MV-4-11 (cell line): ENCODE measurements at places on chromosomes 4 and X.

GRCh38 chr4:575281-576141 lies 584 bp downstream of the TMEM271 start:
- no peak for DNase-seq

GRCh38 chrX:148381603-148382002 lies 118.8 kb upstream of the AFF2 start:
- no peak for DNase-seq

- no peak for DNase-seq
These were observed 45.0 kb downstream of the SMC1A start for GRCh38 chrX:53377464-53377863.

DNA sequence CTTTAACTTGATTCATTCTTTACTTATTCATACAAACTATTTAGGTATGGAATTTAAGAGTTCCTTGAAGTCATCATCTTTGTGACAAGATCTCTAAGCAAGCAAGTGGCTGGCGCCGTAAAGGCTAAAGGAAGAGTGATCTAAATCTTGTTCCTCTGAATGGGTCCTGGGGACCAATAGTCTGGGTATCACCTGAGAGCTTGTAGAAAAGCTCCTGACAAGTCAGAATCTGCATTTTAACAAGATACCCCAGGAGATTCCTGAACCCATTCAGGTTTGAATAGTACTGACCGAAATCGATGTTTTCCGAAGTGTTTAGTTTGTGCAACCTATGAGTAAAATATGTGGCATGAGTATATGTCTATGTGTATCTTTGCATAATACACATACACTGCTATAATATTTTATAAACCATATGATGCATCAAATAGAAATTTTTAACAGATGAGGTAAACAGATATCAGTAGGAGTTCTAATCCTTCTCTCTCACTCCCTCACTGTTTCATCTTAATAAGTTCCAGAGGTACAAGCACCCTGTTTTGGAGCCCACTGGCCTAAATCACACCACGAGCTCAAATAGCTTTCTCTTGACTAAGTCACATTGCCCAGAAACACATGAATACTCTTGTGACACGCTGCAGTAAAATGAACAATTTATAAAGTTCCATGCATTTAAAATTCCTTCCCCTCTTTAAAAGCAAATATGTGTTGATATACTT lies 170.0 kb downstream of the RELL1 start:
- DNase-seq: no peak

GRCh38 chr4:7813674-7814073 lies 126.0 kb downstream of the AFAP1 start:
- no peak for DNase-seq

DNA sequence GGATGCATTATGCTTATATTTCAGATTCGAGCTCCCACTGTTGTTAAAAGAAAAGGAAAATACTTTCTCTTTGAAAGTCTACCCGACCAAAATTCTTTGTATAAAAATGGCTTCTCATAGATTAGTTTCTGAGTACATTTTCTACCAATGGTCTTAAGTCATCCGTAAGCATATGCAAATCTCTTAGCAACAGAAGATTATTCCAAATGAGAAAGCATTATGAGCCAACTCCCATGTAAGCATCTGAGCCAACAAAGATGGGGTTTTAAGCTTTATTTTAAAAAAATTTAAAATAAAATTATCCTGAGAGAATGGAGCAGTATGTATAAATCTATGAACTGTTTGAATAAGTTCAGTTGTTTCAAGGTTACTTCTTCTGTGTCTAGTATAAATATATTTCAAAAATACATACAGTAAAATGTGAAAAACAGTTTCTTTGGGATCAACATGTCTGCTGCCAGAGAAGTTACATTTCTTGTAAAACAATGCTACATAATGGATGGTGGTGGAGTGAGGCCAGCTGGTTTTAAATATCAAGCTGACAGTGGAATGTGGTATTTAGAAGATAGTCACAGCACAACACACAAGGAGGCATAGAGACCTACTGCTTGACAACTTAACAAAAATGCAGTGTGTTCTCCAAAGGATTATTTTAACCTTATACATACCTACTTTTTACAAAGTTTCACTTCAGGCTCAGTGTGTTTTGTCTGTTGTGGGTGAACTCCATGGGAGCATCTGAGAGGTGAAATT lies 199.5 kb upstream of the DIPK2B start:
- DNase-seq: no peak

DNA sequence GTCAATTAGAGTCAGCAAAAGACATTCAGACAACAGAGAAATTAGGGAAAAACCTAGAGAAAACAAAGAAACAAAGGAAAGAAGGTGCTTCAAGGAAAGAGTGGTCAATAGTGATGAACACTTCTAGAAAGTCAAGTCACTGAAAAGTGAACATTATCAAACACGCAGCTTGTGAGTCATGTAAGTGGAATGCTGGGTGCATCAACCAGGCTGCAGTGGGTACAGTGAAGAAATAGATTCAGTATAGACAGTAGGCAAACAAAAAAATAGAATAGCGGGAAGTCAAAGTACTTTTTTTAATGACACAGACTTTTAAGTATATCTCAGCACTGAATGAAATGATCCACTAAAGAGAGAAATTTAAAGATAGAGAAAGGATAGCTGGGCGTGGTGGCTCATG lies 245.8 kb downstream of the ARHGAP24 start:
- DNase-seq: no peak

DNA sequence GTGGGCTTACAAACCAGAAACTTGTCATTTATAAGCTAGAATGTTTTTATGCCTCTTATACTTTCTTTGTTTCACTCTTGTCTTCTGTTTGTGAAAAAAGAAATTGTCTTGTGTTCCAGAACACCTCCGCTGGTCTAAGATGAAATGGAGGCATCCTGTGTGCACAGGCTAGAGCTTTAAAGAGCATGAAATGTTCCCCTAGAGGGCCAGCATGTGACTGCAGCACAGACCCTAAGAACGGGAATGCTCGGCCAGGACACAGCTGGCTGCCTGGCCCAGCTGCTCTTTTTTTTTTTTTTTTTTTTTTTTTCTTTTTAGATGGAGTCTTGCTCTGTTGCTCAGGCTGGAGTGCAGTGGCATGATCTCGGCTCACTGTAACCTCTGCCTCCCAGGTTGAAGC lies 33.6 kb downstream of the SETD7 start:
- peak; percentile 47 for DNase-seq

DNA sequence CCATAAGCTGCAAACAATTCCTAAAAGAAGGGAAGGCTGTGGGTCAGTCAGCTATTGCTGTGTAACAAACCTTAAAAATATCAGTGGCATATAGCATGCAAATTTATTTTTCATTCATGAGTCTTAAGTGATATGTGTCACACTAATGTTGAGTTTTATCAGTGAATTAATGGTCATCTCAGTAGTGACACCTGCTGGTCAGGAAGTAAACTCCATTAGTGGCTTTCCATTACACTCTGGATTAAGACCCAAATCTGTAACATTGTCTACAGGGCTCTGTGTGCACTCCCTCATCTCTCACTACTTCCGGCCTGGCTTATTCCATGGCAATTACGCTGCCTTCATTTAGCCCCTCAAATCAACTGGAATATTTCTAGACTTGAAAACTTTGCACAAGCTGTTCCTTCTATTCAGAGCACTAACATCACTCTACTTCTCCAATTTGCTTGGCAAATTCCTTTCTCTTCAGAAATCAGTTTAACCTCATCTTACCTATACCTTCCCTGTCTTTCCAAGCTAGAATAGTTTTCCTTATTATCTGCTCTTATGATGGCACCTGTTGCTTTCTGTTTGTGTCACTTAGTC lies 217.3 kb upstream of the TAPT1 start:
- DNase-seq: peak; percentile 31

DNA sequence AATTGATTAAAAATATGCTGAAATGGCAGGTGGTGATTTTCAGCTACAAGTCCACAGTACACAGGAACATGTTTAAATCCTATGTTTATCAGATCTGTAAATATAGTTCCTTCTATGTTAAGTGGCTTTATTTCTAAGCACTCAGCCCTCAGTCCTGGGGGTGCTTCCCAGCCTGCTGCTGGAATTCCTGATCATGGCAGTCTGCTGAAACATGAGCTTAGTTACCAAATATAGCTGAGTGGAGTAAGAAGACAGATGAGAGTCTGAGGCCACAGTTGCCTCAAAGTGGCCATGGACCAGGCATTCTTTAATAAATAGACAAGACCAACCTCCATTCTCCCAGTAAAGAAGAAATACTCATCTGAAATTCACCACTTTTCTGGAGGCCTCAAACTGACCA lies 17.1 kb upstream of the DDX60 start:
- no peak for DNase-seq

DNA sequence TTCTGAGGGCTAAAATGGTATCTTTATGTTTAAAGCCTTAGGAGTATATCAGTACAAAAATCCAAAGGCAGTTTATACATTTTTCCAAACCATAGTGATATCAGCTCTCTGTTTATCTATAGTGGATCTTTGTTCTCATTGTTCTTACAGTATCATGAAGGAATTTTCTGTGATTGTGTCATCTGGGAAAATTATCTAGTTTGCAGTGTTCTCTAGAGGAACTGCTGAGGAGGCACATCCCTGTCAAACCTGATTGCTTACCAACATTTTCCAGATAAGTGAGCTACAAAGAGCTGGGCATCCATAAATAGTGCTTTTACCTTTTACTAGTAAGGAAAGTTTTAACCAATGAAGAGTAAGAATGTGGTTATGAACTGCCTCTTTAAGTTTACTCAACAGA lies 44.9 kb upstream of the SLC25A31 start:
- no peak for DNase-seq

DNA sequence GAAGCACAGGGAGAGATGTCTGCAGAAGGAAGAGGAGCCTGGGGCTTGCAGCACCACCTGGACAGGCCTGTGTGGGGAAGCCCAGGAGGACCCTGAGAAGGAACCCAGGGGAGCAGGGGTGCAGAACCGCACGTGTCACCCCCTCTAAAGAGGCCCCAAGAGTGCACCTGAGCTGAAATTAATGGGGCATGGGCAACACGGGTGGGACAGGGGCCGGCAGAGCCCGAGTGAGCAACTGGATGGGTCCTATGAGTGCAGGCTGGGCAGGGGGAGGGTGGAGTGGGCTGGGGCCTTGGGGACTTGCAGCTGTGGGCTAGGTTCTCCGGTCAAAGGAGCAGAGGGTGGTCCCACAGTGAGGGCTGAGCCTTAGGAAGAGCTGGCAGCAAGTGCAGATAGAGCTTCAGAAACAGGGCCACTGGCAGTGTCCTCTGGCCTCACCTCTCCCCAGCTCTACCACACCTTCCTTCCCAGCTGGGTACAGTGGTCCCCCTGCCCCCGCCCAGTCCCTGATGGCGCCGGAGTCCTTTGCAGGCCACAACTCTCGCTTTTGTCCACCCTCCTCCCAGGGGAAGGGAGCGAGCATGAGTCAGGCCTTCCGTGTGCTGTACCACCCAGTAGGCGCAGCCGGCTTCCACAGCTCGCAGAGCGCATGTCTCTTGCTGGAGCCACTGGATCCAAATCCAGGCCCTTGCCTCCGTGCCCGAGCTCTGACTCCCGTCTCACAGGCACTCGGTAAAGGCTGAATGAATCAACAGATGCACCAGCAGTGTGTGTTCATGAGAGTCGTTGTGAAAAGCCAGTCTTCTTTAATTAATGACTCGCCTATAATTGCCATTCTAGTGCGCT lies 131.6 kb downstream of the HMX1 start:
- no peak for DNase-seq
